ENCODE measurements at places on chromosomes 2 and 18.
A peak's percentile ranks its signal among the peaks of the same experiment; 100 is the strongest.

- DNase-seq, result no peak
Measured at GRCh38 chr2:232022718-232023117, 61.2 kb downstream of the DIS3L2 start.

- no peak for DNase-seq
Measured at GRCh38 chr2:8841932-8842331, 4.5 kb upstream of the KIDINS220 start.

DNA sequence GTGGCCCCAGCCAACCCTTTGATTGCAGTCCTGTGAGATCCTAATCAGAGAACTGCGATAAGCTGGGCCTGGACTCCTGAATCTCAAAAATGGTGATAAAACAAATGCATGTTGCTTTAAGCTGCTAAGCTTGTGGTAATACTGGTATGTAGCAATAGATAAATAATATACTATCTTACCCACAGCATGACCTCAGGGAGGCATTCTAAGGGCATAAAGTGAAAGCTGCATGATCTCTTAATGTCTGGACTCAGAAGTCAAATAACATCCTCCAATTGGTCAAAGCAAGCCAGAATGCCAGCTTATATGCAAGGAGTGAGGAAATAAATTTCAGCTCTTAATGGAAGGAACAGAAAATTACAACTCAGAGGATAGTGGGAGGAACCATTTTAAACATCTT, 246.1 kb downstream of the FSIP2 start:
- no peak for DNase-seq

DNA sequence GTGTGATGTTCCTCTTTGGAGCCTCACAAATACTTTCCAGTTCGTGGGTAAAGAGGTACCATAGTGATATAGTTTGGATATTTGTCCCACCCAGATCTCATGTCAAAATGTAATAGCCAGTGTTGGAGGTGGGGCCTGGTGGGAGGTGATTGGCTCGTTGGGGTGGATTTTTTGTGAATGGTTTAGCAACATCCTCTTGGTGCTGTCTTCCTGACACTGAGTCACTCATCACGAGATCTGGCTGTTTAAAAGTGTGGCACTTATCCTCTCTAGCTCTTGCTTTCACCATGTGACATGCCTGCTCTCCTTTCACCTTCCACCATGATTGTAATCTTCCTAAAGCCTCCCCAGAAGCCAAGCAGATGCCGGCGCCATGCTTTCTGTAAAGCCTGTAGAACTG, 3.0 kb upstream of the CCDC93 start:
- DNase-seq, result no peak

DNA sequence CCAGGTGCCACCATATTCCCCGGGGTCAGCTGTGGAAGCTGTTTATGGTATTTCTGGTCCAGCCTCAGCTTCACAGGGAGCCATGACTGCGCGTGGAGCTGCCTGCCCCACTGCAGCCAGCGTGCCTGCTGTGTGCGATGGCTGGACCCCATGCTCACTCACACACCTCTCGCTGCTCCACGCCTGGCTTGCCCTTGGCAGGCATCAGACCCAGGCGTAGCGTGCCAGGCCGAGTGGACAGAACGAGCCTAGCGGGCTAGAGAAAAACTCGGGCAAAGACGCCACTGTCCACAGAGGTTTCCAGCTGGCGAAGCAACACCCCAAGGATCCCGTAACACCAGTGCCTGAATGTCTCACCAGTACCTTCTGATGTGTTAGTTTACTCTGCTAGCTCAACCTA, 42.9 kb upstream of the PEX13 start:
- no peak for DNase-seq

DNA sequence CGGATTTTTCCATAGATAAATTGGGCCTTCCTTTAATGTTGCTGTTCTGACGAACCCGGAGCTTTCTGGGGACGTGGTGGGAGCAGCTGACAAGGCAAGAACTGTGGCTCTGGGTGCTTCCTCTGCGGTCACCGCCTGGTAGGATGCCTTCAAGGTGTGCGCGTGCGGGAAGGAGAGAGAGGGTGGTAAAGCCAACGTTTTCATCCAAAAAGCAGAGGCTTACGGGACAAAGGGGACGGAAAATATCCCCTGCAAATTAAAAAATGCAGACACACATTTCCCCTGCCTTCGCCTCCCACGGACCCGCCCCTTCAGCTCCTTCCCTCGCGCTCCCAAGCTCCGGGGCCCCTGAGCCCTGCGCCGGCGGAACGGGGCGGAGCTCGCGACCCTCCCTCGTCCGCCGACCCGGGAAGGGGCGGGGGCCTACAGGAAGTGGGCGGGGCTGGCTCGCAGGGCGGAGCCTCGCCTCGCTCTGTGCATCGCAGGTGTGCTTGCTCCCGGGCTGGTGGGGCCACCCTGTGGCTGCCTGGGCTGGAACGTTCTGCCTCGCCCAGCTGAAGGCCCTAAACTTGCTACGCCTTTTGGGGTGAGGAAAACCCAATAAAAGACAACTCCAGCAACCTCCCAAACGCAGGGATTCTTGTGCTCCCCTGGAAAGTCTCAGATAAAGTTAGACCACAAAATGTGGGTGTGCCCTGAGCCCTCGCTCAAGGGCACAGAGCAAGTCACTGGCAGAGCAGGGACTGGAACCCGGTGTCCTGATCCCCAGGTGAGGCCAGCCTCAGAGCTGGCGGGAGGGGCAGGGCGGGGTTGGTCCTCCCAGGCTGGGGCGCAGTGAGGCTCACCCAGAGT, 25.4 kb upstream of the SLC66A3 start:
- peak; percentile 31 for DNase-seq

- DNase-seq, result no peak
Measured at GRCh38 chr2:168053676-168054075, 193.7 kb downstream of the STK39 start.

- no peak for DNase-seq
Measured at GRCh38 chr2:168514692-168515091, 58.6 kb downstream of the CERS6 start.

- DNase-seq, result no peak
Measured at GRCh38 chr2:206154197-206154596, 5.0 kb downstream of the NDUFS1 start.

GRCh38 chr2:205733648-205734047, 51.3 kb downstream of the NRP2 start:
- DNase-seq, result no peak

DNA sequence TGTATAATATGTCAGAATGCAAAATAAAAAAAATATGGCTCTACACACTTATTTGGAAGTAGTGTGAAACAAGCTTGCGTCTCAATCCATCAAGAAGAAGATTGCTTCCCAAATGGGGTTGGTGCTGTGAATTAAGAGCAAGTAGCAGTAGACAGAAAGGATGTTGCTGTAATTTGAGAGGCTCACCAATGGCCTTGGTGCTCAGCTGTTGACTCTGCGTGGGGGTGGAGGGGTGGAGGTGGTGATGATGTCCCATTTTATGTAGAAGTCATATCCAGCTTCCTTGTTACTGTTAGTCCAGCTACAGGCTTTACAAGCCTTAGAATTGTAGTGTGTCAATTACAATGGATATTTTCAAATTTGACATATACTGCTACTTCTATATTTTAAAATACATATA, 223.4 kb upstream of the RND3 start:
- DNase-seq, result no peak

- no peak for DNase-seq
Measured at GRCh38 chr18:24386681-24387080, 10.9 kb downstream of the OSBPL1A start.

DNA sequence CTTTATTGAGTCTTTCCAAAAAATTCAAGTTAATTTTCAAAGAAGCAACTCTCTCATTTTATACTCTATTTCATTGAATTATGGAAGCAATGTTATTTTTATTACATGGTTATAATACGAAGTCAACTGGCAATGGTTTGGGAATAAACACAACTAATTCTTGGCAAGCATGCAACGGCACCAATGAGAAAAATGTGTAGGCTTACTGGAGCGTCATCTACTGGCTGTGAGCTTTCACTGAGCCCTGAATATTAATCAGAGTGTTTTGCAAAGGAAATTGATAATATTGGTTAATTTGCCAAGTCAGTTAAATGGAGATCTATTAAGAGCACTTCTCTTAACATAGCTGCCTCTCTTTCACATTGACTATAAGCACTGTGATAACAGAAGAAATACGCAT, 163.9 kb downstream of the IKZF2 start:
- DNase-seq, result no peak

GRCh38 chr18:4510711-4511110, 55.6 kb upstream of the DLGAP1 start:
- DNase-seq, result no peak

GRCh38 chr2:66851449-66851872, 416.5 kb downstream of the MEIS1 start:
- DNase-seq, result no peak

DNA sequence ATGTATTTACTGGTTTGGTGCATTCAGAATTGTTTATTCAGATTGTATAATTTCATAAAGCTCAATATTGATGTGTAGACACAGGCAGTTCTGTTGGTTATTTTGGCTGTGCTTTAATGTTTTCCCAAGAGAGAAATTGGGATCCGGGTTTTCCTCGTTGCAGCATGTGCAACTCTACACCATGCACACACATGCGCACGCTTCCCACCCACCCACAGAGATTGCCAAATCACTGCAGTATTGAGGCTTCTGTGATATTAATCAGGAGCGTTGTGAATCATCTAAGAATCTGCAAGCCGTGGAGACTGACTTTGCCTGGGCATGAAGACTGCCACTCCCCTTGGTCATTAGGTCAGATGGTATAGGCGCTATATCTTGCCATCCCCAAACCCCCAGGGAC, 571.5 kb downstream of the SLC4A3 start:
- no peak for DNase-seq

GRCh38 chr2:178256382-178257042, 62.2 kb downstream of the OSBPL6 start:
- DNase-seq, result no peak

DNA sequence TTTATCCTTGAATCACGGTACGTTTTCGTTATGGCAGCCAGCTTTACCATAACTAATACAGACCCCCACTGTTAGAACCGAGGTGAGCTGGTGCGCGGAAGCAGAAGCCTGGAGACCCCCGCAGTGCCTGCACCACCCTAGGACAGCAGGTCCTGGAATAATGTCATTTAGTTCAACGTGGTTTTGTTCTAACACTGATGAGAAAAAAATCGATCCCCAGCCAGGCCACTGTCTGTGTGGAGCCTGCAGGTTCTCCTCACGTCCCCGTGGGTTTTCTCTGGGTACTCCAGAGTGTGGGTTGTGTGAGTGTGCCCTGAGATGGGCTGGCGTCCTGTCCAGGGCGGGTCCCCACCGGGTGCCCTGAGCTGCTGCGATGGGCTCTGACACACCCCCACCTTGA, 69.9 kb upstream of the ST3GAL5 start:
- no peak for DNase-seq

DNA sequence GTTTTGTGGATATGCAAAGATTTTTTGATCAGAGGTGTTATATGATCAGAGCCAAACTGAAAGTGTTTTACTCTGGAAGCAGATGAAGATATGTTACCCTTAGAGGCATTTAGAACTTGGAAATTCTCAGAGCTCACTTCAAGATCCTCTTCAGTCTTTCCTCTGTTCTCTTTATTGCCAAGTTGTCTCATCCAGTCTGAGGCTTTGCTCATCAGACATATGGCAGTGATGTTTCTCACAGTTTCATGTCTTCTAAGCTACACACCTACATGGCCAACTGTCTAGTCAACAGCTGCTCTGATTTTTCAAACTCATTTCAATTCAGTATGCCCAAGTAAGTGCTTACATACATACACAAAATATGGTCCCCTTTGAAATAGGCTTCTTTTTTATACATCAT, 1504.3 kb upstream of the PIK3C3 start:
- no peak for DNase-seq

DNA sequence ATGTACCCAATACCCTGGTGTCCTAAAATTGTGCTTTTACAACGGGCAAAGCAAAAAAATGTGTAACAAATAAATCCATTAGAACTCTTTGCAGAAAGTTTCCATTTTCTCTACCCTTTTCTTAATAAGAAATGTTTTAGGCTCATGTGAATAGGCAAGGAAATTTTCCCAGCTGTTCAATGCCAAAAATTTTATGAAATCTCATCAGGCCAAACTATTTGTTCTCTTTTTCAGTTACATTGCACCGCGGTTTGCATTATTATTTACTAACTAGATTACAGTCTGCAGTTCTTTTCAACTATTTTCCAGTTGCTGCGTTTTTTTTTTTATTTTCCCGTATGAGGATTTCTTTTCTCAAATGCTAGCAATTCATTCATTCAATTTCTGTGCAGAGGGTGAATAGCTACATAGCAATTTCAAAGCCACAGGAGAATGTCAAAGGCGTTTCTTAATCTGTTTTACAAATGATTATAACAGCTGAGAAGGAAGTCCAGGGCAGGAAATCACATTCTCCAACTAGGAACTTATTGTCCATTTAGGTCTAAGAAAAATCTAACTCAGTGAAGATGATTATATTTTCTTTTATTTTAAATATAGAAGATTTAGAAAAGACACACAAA, 367.5 kb upstream of the MMADHC start:
- no peak for DNase-seq

DNA sequence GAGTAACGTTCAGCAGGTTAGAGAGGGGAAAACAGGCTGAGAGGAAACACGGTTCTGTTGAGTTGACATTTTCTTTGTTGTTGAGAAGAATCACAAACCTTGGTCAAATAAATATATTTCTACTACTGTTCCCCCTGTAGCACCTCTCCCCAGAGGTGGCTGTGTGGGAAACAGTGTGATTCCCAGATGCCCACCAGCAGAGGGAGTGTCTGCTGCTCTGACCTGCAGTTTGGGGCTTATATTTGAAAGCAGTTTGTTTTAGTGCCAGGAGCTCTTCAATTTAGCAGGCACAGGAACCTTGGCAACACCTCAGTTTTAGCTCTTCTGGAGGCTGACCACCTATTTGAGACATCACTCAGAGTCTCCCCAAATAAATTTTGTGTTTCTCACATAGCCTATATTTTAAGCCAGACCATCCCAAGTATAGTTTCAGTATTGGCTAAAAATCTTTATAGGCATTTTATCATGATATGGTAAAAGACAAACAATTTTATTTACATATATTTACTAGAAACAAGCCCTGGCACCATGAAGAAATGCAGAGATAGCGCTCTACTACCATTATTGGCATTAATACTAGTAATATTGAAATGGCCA, 75.7 kb downstream of the PIK3C3 start:
- no peak for DNase-seq

GRCh38 chr2:239285071-239285931, 115.5 kb downstream of the HDAC4 start:
- no peak for DNase-seq

DNA sequence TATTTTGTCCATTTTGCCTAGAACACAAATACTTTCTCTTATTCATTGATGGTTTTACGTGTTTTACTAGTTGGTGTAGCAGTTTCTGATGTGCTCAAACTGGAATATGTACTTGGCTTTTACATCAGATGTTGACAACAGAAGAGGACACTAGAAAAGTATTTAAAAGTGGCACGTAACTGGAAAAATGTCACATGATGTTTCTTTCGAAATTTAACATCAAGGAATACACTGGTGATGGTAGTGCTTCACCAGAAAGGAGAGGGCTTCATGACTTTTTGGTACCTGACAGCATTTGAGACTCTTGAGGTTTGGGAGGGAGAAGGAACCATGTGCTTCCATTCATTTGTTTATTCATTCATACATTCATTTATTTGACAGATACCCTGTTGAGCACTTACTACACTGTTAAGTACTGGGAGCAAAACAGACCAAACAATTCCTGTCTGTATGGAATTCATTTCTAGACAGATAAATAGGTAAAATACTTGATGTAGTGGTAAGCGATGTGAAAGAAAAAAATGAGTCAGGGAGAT, 1.5 kb downstream of the GIGYF2 start:
- no peak for DNase-seq
